Omental fat pad (tissue), 4 donors: ENCODE measurements at places on chromosomes 4 and X.

DNA sequence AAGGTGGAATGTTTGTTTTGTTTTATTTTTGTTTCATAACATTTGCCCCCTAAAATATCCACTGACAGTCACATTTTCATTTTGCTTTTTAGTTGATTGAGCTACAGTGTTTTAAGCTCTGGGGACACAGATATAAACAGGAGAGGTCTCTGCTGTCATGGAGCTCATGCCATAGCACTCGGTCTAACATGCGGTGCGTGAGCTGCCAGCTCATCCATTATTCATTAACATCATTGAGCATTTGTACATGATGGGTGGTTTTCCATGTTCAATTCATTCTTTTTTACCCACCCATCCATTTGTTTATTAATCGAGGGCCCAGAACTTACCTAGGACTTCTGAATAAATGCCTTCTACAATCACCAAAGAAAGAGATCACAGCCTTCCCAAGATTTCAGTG is 150.1 kb upstream of the SFRP2 start:
- no peak for DNase-seq

GRCh38 chrX:124467202-124467601 is 120.8 kb downstream of the SH2D1A start:
- no peak for DNase-seq

DNA sequence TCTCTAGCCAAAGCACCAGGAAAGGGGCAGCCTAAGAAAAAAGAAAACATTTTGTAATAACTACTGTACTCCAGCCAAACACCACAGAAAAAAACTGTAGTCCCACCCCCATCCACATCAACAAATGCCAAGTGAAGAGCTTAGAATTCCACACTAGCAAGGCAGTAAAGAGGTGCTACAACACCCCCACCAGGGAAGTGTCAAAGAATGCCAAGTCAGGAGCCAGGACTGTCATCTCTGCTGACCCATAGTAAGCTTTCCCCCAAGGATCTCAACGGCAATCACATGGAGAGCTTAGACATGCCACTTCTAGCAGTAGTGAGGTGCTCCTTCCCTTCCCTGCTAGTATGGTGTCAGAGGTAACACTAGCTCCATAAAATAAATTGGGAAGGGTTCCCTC is 34.4 kb upstream of the CCDC160 start:
- no peak for DNase-seq

GRCh38 chrX:38249965-38250364 is 29.3 kb upstream of the SRPX start:
- DNase-seq, result no peak

DNA sequence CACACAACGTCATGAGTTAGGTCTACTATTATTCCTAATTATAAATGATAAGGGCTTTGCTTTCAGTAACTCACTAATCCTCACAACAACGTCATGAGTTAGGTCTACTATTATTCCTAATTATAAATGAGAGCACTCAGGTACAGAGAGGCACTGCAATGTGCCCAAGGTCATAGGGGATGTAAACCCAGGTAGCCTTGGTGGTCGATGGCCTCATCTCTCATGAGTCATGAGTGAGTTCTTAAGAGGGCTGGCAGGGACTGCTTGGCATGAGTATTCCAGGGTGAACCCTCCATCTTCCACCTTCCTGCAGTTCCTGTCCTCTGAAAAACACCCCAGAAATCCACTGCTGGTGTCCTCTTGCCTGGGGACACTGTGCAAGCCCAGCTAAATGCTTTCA is 317.1 kb downstream of the STK32B start:
- DNase-seq, result no peak
